Activated CD4-positive, CD25-positive, alpha-beta regulatory T cell treated with anti-CD3 and anti-CD28 coated beads, Interleukin-2, amount 50 U/mL, for 72 hours (primary cell): ENCODE measurements at places on chromosomes 2 and 18.

GRCh38 chr18:13137670-13138419 lies 80.7 kb upstream of the LDLRAD4 start:
- peak; percentile 54 for DNase-seq

DNA sequence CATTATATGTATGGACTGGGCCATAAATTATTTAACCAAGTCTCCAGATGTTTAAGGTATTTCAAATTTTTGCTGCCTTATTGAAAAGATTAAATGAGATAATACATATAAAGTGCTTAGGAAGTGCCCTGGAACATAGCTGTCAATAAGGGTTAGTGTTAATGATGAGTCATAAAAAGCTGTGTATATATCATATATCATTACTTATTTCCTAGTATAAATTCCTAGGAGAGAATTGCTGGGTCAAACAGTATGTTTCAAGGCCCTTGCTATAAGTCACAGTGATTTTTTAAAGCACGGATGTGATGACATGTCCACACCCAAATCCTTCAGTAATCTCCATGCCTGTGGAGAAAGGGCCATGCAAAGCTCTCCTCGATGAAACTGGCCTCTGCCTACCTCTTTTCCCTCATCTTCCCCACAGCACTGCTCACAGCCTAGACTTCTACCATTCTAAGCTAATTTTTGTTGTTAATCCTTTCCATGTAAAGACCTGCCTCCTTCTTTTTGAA lies 8.5 kb downstream of the ZNF2 start:
- no peak for DNase-seq

- no peak for DNase-seq
Observed at GRCh38 chr2:143805666-143806065, 676.4 kb downstream of the ARHGAP15 start.

- DNase-seq, result no peak
Observed at GRCh38 chr2:177078416-177078815, 134.2 kb upstream of the HNRNPA3 start.

DNA sequence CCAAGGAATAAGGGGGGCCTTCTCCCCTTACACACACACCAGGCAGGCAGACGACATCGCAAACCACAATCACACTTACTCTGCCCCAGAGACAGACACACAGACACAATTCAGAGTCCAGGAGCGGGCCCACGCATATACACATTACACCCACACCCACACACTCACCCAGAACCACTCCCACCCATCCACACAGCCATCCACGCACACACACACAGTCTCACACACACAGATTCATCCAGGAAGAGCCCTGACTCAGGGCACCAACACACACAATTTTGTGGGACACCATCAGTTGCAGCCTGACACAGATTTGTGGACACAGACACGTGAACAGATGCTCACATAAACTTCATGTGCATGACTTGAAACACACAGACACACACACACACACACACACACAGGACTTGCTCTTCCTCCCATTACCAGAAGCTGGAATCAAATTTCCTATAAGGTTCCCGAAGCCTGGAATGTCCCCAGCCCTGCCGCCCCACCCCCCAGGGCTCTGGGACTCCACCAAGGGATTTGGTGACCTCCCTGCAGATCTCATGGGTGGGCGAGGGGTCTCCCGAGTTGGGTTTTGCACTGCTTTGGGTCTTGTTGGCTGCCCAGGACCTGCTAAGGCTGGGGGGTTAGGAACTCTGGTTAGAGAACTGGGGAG lies 23.5 kb downstream of the TNS1 start:
- DNase-seq, result no peak

DNA sequence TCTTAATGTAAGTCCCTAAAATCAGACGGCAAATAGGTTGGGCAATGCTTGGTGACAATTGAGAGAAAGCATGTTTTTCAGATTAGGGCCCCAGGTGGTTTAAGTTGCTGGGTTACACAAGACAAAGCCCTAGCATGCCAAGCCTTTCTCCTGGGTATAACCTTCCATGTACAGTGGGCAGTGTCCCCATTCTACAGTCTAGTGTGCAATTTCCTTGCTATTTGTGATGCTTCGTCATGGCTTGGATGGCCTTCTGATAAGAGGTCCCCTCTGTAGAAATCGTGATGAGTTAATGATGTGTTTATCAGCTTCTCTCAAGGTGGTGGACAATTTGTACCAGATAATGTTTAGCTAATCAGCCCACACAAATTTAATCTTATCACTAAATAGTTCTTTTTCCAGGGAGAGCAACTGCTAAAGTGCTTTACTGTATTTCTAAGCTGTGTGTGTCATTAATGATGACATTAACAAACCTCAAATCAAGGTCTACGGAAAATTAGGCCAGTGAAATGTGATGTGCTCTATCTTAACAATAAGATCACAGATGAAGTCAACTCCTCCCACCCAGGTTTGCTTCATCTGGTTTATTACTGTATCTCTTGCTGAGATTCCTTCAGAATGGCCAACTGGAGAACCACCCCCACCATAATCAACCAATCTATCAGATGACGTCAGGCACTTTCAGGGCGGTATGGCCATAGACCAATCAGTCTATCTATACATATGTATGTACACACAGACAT lies 61.7 kb downstream of the PLB1 start:
- no peak for DNase-seq

GRCh38 chr2:86218124-86218523 lies 18.9 kb downstream of the MRPL35 start:
- no peak for DNase-seq

- DNase-seq, result no peak
Observed at GRCh38 chr2:55165626-55166025, 66.5 kb downstream of the CLHC1 start.
